NCI-H2029 treated with DMSO at 0.1 percent for 48 hours (cell line): ENCODE measurements at places on chromosomes 5 and 9.

- DNase-seq, result no peak
Measured at GRCh38 chr9:92501671-92502393, 19.5 kb upstream of the ASPN start.

DNA sequence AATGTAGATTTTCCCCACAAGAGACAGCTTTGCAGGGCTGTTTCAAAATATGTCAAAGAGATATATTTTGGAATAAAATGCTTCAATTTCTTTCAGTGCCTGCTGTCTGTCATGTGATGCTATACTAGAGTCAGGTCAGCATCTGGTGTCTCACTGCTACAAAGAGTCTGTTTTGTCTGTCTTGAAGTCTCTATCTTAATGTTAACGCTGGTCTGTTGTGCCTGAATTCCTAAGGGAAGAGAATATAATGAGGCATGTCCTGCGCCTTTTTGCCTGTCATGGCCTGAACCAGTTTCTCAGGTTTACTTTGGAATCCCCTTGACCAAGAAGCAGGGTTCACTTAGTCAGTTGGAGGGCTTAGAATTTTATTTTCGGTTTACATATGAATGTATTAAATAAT, 176.4 kb downstream of the PDZD2 start:
- no peak for DNase-seq

DNA sequence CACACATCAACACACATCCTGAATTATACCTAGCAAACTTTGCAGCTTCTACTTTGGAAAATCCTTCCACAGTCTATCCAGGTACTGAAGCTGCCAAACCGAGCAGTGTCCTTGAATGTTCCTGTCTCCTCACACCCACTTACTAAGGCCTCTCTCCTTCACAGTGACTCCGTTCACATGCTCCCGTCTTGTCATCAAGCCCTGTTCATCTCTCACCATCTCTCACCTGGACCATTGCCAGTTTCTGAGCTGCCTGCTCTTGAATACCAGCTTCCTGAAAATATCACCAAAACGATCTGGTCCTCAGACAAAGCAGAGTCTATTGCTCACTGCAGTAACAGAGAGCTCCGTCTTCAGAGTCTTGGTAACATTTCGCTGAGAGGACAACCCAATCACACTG, 57.4 kb downstream of the GCNT1 start:
- peak; percentile 64 for DNase-seq

DNA sequence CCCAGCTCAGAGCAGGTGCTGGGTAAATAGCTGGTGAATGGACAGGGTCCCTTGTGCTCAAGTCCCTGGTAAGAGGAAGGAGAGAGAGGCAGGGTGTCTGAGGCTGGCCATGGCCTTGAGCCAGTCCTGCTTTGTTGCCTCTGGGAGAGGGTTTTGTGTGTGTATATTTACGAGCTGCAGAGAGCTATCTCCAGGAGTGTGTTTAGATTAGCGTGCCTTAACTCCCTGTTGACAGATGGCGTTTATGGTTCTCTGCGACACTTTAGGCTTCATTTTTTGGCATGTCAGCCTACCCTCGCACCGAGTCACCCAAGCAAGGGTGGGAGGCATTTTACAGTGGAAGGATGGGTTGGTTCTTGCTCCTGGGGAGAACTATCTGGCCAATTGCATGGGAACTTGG, 22.2 kb downstream of the HMCN2 start:
- DNase-seq, result peak; percentile 94

GRCh38 chr5:72485430-72485974, 21.7 kb downstream of the ZNF366 start:
- no peak for DNase-seq

DNA sequence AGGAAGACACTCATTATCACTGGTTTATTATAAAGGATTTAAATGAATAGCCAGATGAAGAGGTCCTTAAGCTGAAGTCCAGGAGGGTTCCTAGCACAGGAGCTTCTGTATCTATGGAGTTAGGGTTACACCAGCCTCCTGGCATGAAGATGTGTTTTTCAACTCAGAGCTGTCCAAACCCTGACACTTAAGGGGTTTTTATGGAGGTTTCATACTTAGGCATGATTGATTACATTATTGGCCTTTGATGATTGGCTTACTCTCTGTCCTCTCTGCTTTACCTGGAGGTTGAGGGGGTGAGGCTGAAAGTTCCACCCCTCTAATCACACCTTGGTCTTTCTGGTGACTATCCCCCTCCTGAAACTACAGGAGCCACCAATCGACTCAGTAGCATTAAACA, 84.9 kb upstream of the ZNF169 start:
- DNase-seq, result peak; percentile 41
